Activated T-cell treated with anti-CD3 and anti-CD28 coated beads, Interleukin-2, amount 50 U/mL, for 4 hours (primary cell): ENCODE measurements at places on chromosomes 5 and 9.

GRCh38 chr9:102000956-102001355, 262.5 kb upstream of the GRIN3A start:
- no peak for DNase-seq

- peak; percentile 58 for DNase-seq
These were observed at the start of gene NCS1 for GRCh38 chr9:130172161-130172857. TSS of gene NCS1 (plus strand) at chr9:130172404. CDS start at chr9:130172664, 260 bp downstream.

DNA sequence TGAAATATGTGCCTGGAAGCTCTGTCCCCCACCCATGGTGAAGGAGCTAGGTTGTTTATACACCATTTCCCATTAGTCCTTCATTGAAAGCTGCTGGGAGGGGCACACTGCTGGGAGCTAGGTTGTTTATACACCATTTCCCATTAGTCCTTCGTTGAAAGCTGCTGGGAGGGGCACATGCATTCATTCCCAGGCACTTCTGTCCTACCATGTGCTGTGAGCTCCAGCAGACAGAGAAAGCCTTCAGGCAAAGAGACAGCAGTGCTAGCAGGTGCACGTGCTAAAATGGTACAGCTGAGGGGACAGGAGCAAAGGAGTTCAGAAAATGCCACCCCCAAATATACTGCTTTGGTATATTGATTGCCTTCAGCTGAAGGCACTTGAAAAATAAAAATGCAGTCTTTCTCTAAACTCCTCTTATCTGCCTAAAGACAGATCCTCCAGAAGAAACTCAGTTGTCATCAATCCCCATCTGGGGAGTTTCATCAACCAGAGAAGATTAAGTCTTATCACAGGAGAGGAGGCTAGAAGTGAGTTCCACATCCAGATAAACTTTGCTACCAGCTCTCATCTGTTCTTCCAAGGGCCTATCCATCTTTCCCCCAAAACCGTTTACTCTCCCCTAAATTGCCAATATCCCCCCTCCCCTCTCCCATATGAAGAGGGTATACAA, 27.7 kb upstream of the DAPK1 start:
- DNase-seq, result no peak

GRCh38 chr9:20397348-20397747, 225.0 kb downstream of the MLLT3 start:
- DNase-seq, result no peak

- DNase-seq, result no peak
These were observed 10.6 kb downstream of the PRR7 start for GRCh38 chr5:177456976-177457851.

- DNase-seq, result no peak
These were observed 308.5 kb downstream of the ARRDC3 start for GRCh38 chr5:91074615-91075014.

GRCh38 chr9:79641070-79641469, 69.3 kb downstream of the TLE4 start:
- DNase-seq, result no peak

DNA sequence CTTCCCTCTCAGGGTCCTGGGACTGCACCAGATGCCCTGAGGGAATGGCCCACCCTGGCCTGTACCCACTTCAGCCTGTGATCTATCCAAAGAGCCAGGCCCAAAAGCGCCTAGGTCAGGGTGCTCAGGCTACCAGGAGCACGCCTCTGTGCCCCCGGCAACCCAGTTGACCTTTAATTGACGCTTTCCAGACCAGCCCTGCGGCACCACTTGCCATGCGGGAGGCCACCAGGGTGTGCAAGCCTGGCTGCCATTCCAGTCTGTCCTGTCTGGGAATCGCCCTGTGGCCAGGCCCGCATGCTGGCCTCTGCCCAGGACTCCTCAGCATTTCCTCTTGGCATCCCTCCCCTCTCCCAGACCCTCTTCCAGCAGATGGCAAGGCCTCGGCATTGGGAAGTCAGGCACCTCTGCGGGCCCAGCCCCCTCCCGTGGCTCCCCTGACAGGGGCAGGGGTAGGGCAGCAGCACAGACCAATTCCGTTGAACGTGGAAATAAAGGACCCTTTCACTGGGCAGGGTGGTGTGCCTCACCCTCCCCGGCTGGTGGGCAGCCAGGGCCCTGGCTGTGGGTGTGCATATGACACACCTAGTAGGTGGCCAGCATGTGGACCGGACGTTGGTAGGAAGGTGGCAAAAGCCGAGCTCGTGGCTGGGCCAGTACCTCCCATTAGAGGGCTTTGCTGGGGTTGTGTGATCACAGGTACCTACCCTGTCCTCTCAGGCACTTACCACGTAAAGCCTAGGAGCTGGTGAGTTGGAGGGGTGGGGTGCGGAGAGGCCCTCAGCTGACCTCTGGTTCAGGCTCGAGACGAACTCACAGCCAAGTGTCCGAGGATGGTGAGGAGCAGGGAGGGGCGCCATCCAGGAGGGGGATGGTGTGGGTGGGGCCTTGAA, 3.5 kb upstream of the AIF1L start:
- no peak for DNase-seq

GRCh38 chr5:152104211-152104610, 179.6 kb upstream of the GLRA1 start:
- no peak for DNase-seq

DNA sequence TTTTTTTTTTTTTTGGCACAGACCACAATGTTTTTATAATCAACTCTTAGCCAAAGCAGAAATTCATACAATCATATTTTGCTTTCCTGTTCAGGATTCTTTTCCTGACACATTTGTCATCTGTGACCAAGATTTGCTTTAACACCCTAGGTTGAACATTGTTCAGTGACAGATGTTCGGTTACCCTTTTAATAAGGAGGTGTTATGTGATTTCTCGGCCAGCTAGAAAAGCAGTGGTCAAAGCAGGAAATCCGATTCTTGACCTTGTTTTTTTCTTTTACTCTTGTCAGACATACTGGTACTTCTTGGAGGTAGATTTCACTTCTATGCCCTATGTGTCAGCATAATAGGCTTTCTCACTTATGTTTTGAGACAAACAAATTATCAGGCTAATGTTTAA, 335.3 kb upstream of the ACTBL2 start:
- no peak for DNase-seq

GRCh38 chr5:109281136-109281690, 128.6 kb downstream of the PJA2 start:
- DNase-seq, result no peak

GRCh38 chr5:45533663-45534062, 162.5 kb downstream of the HCN1 start:
- no peak for DNase-seq

DNA sequence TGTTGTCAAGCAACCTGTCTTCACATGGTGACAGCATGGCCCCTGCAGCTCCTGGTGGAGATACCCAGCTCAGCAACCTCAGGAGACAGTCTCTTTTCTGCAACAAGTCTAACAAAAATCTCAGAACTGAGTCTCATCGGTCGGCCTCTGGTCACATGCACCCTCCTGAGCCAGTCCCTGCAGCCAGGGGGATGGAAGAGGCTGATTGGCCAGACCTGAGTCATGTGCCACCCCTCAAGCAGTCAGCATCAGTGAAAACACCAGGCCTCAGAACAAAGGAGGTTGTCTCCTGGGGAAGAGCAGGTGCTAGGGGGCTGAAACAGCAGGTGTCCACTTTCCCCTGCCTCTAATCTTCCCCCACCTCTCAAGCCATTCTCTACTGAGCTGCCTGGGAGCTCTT, 54.4 kb downstream of the SMIM23 start:
- no peak for DNase-seq

GRCh38 chr9:98314381-98315066, 59.1 kb upstream of the TBC1D2 start:
- DNase-seq, result no peak

DNA sequence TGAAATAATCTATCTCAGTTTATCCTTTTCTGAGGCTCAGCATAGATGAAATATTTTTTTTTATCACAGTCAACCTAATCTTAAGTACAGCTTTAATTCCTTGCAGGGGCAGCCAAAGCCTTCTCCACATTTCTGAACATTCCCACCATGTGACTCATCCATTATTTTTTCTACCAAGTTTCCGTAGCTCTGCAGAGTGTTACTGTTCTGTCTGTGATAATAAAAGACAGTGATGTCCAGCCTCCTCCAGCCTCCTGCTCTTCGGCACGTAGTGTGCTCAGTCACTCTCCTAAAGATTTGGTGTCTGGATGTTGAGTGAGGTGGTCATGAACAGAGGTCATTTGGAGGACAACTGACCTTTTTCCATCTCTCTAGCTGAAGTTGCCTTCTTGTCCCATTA, 338.1 kb upstream of the ADAMTS16 start:
- DNase-seq, result no peak

DNA sequence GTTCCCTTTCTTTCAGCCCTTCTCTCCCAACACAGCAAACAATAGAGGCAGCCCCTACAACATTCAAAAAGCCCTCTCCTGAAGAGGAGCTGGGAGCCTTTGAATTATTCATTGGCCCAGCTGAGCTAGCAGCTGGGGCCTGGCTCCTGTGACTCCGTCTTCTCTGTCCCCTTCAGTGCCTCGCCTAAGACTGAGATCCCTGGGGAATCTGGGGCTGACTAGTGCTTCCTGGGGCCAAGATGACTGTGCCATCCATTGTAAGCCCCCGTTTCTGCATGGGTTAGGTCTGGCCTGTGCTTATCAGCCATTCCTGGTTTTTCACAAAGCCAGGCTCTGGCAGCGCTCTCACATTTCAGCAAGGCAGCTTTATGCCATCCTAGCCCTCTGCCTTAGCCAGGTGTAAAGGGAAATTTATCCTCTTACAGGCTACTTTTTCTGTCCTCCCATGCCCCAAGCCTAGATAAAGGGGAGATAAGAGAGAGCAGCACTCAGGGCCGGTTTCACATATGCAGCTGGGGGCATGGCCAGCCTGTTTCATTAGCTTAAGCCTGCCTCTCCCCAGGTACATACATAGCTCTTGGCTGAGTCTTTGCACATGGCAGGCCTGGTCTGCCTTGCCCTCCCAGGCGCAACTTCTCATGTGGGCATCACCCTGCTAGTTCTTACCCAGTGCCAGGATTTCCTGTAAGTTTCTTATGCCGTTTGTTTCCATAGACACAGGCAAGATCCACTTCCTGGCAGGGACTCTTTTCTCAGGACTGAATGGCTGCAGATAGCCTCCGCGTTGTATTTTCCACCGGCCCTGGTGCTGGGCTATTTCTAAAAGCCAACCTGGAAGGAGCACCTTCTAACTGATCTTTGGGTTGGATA, 15.8 kb downstream of the PTPA start:
- no peak for DNase-seq

- DNase-seq, result no peak
These were observed 112.1 kb downstream of the SNCAIP start for GRCh38 chr5:122424132-122424531.

DNA sequence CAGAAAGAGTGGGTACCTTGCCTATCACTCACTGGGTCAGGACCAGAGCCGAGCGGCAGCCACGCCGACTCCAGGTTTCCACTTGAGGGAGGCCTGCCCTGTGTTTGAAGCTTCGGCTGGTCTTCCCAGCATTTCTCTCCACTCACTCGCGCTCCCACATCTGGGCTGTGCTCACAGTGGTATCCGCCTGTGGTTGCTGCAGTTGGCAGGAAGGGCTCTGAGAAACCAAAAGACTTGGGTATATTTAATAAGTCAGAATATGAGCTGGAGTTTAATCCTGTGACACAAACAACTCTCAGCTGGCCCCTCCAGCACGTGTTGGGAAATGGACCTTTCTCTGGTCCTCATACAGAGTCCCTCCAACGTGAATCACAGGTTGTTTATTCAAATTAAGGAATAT, 70.9 kb downstream of the SPRY4 start:
- DNase-seq, result no peak

DNA sequence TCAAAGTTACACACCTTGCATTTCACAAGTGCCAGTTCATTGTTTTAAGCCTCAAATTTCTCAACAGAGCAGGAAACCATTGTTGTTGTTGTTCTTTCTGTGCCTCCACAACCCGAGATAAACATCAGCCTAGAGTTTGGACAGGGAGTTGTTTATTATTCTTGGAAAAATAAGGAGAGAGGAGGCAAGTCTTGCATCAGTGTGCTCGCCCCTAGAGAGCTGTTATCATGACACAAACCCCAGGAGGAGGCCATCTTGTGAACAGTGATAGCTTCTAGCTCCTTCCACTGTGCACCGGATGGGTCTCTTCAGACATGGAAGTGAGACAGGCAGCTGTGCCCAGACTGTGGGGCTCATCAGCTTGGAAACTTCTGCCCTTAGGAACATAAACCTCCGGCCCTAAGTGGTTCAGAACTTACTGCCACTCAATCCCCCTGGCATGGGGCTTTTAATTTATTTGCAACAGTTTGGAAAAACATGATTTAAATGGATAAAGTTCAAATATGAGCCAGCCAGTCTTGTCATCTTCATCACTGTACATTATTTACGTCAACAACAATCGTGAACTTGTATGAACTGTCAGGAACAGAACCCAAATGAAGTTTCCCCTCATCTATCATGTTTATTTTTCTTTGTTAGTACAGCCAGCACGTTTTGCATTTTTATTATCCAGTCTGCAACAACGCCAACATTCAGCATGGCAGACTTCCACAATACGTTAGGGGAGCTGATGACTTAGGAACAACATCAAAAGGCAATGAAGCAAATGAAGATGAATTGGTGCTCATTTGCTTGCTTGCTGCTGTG, 181.7 kb upstream of the S1PR3 start:
- no peak for DNase-seq

DNA sequence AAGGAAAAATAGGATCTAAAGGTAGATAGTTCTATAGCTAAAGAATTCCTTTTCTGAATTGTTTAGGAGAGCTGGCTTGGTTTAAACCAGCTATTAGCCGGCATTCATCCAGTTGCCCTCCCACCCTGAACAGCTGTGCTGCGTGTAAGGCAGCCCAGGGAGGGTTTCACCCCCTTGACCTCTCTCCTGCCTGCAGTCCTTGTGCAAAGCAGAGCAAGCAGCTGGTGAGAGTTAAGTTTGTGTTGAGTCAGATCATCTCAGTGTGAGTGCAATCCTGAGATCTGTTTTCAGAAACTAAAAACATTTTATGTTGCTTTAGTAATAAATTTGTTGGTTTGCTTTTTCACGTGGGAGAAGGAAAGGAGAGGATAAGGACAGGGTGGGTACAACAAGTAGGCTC, 13.0 kb downstream of the SLC25A25 start:
- DNase-seq, result no peak

- DNase-seq, result no peak
These were observed 8.0 kb upstream of the GRHPR start for GRCh38 chr9:37414503-37414943.

- DNase-seq, result no peak
These were observed 92.8 kb upstream of the ADAMTS2 start for GRCh38 chr5:179438011-179438441.

GRCh38 chr9:13919401-13919800, 394.5 kb downstream of the NFIB start:
- no peak for DNase-seq

DNA sequence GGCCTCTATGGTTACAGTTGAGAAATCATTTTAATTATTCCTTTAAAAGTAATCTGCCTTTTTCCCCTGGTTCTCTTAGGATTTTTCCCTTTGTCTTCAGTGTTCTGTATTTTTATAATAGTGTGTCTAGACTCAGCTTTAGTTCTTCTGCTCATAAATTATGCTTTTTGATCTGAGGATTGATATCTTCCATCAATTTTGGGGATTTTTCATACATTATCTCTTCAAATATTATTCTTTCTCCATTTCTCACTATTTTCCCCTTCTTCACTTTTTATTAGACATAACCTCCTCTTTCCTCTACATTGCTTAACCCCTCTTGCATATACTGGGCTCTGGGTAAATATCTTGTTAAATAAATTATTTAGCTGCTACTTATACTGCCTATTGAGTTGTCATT, 36.3 kb upstream of the IL13 start:
- DNase-seq, result no peak
